ENCODE measurements at places on chromosomes 13 and 19.
A peak's percentile ranks its signal among the peaks of the same experiment; 100 is the strongest.

DNA sequence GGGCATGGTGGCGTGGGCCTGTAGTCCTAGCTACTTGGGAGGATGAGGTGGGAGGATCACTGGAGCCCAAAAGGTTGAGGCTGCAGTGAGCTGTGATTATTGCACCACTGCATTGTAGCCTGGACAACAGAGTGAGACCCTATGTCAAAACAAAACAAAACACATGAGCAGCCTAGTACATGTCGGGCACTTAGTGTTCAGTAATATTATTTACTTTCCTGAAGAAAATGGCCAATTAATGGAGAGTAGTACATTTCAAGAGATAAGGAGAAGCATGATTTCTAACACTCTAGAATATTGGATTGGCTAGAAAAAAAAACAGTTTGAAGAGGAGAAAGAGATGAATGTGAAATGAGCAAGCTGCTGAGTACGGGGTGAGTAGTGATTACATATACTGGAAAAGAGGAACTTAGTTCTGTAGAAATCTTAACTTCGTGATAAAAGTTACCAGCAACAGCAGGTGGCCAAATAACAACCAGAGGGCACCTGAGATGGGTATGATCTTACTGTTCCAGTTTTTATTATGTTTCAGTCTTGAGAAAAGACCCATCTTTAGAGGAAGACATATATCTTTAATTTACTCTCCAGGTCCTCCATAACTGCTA, 36.2 kb downstream of the SPATA13 start:
- no peak for DNase-seq

DNA sequence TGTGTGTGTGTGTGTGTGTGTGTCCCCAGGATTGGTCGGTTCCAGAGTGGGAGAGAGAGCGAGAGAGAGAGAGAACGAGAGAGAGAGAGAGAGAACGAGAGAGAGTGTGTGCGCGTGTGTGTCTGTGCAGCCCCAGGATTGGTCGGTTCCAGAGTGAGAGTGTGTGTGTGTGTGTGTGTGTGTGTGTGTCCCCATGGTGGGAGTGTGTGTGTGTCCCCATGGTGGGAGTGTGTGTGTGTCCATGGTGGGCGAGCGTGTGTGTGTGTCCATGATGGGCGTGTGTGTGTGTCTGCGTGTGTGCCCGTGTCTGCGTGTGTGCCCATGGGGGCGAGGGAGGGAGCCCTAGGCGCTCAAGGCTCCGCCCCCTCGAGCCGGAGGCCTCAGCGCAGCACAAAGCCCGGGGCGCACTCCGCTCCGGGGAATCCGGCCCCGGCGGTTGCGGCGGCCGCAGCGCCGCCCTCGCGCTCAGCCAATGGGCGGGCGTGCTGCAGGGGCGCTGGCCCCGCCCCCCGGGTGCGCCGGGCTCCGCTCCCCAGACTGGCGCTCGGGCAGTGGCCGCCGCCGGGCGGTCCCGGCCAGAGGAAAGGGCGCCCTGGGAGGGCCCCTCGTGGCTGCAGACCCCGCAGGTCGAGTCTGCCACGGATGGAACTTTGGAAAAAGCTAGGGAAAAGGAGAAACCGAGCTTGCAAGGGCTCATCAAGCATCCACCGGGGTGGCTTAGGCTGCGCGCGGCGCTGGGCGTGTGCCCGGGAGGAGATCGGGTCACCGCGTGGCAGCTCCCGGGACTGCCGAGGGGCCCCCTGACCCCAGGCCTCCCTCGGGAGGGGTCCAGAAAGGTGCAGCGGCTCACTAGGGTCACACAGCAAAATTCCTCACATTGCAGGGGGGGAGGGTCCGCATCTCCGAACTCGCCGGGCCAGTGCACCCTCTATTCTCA, 96.2 kb downstream of the INSR start:
- peak; percentile 87 for DNase-seq

- no peak for DNase-seq
Observed at GRCh38 chr13:43426355-43426754, 360.4 kb downstream of the ENOX1 start.

- no peak for DNase-seq
Observed at GRCh38 chr13:84470528-84470927, 588.3 kb upstream of the SLITRK1 start.

DNA sequence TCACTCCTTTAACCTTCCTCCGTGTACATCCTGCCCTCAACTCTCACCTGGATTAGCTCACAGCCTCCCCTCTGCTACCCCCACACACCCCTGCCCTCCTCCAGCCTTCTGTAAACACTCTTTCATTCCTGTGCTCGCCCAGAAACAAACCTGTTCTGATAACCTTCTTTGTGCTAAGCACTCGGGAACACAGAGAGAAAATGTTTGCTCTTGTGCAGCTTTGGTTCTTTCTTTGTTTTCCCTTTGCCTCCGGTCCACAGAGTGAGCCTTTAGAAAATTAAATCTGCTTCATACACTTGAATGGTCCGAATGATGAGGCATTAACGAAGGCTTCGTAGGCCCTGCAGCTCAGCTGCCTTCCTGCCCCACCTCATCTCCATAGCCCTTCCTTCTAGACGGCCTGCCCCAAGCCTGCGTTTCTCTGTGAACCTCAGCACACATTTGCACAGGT, 6.6 kb upstream of the ZDHHC20 start:
- no peak for DNase-seq

GRCh38 chr13:67200183-67200582, 30.0 kb downstream of the PCDH9 start:
- no peak for DNase-seq

DNA sequence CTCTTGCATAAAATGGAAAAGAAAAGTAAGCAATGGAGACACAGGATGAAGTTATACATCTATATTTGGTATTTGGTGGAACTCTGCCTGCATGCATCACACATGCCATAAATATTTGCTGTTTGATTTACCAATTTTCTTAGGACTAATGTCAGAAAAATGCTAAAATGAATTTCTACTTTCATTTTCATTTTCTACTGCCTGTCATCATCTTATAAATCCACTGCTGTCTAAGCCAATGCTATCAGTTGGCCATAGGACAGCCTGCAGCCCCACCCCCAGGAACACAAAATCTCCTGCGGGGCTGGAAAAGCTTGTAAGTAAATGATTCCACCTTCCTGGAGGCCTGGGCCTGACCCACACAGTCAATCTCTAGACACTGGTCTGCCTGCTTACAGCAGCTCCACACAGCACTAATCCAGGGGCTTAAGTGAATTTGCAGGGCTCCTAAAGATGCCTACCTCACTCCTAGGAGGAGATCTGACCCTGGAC, 122.0 kb downstream of the ENOX1 start:
- no peak for DNase-seq

- no peak for DNase-seq
Observed at GRCh38 chr13:29929062-29929847, 78.8 kb upstream of the UBL3 start.

- DNase-seq: no peak
Observed at GRCh38 chr13:44732503-44733098, 156.5 kb upstream of the TSC22D1 start.

DNA sequence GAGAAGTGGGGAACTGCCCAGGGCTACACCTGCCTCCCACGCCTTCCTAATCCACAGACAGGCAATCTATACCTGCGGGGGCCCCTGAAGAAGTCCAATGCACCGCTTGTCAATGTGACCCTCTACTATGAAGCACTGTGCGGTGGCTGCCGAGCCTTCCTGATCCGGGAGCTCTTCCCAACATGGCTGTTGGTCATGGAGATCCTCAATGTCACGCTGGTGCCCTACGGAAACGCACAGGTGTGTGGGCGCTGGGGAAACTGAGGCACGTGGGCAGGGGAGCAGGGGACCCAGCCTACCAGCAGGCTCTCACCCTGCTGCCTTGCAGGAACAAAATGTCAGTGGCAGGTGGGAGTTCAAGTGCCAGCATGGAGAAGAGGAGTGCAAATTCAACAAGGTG, 1.4 kb downstream of the IFI30 start:
- no peak for DNase-seq

- no peak for DNase-seq
Observed at GRCh38 chr19:46998445-46999125, 21.1 kb upstream of the NPAS1 start.

DNA sequence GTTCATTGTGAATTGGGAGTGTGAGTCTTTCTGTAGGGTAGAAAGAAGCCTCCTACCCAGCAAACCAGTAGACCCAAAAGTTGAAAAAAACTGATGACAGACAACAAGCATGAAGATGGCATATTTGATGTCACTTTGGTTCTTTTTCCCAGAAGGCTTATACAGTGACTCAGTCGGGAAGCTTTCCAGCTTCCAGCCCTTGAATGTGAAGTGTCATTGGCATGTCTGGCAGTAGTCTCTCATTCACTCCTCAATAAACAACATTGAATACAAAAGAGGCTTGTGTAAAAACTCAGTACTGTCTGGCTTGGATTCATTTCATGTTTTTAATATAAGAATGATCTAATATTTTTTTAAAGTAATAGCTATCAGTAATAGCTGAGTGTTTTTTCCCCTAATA, 68.7 kb downstream of the IPO5 start:
- no peak for DNase-seq

DNA sequence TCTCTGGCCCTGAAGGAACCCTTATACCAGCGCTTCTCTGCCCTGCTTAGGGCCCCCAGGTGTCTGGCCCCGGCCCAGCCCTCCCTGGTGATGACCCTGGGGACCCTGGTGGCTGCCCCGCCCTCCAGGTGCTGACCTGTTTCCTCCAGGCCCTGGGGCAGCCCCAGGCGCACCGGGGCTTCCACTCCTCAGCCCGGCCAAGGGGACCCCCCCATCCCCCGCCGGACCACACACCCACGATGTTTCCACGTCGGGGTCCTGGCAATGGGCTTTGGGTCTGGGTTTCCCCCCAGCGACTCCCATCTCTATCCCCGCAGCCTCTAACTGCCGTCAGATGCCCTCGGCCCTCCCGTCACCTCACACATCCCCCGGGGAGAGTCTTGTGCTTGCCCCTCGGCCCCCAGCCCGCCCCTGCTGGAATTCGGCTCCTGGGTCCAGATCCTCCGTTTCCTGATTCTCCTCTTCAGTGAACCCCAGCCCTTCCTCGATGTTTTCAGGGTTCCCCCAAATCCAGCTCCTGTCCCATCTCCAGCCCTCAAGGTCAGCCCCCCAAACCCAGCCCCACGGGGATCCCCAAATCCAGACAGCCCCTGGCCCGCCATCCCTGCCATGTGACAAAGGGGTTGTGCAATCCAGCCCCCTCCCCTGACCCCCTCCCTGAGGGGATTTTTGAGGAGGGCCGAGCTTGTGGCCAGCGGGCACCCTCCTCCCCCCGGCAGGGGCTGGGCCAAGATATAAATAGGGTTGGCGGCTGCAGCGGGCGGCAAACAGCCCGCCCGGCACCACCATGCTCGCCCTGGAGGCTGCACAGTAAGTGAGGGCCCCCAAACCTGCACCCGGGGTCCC, at the start of gene SPIB:
SPIB (plus strand) TSS at position 763 of the 846 bp plus-strand sequence; CDS start at position 788, 25 bp downstream.
- no peak for DNase-seq

DNA sequence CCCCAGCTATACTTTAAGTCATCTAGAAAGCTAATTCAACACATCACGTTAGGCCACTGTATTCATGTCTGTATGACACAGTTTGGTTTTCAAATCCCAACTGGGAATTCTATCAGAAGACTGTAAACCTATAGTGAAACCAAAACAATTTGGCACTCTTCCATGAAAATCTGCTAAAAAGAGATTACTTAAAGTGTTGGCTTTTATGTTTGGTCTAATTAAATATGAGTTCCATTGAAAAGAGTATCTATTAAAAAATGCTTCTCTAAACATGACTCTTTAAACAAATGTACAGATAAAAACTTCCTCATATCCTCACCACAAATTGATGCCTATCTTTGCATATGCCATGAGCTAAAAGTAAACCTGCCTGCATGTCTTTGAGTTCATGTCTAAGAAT, 25.4 kb downstream of the PCDH9 start:
- DNase-seq: no peak

DNA sequence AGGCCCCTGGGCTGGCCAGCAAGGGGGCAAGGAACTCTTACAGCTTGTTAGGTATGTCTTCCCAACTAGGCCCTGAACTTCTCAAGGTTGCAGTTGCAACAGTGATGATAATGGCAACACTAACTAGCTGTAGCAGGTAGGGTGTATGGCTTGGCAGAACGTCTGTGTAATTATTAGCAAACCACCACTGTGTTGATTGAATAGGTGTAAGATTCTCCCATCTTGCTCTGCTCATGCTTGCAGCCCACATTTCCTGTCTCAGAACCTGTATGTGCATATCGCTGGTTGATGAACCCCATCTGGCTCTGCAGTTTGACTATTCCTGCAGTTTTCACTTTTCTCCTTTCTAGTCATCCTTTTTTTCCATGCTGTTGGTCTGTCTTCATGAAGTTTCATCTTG, 178.8 kb downstream of the KATNAL1 start:
- DNase-seq: no peak

- DNase-seq: no peak
Observed at GRCh38 chr13:68551701-68552522, 1321.8 kb upstream of the PCDH9 start.

- DNase-seq: peak; percentile 90
Observed at GRCh38 chr19:18097217-18097992, at the start of gene MAST3. Gene MAST3 (plus strand): TSS chr19:18097778. CDS start chr19:18097793, 15 bp downstream.

GRCh38 chr13:102608974-102609373, 12.2 kb downstream of the TPP2 start:
- DNase-seq: no peak

DNA sequence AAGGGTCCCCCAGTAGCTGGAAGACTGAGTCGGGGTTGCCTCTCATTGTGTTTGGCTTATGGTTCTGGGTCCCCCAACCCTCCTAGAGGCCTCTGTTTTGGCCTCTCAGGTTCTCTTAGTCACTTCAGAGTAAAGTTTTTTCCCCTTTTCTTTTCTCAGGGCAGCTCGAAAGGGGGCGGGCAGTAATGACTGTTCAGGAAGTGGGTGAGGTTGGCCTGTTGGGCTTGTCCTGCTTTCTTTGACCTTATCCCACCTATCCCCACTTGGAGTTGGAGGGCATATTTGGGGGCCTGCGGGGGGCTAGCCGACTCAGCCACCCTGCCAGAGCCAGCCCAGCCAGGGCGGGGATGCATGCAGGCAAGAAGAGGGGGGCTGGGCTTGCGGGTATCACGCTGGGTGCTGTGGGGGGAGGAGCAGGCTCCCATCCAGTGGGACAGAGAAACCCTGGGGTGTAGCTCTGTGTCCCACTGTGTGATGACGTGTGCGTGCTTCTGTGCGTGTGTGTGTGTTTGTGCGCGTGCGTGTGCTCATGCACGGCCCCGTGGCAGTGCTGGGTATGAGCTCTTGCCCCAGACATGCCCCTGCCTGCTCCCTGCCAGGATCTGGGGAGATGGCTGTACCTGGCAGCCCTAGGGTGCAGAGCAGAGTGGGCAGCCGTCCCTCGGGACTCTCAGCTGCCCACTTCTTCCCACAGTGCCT, 1.4 kb downstream of the CIC start:
- DNase-seq: peak; percentile 49

DNA sequence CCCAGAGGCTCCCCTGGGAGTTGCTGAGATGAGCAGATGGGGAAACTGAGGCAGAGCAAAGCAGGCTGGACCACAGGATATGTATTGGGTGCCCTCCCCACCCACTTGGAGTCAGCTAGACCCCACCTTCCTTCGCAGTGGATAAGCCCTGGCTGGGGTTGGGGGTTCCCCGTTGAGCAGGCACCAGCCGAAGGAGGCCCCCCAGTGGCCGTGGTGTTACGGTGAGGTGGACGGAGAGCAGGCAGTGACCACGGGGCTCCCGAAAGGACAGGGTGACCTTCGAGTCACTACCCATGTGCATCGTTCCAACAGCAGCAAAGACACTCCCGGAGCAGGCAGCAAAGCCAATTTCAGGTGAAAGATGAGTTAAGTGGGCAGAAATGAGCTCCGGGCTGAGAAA, 62.4 kb upstream of the ADGRE5 start:
- DNase-seq: no peak

- peak; percentile 60 for DNase-seq
Observed at GRCh38 chr13:73984949-73985691, 149.1 kb downstream of the KLF12 start.

Measured in activated gamma-delta T cell treated with Interleukin-2 at 50 U/mL for 16 hours (primary cell).